ENCODE measurements at places on chromosomes 2 and 18. TPM values are rescaled to one million over a fixed set of nuclear protein-coding genes. Genes with fewer than 3 reads are reported as not detected.

Gene SAG
- total RNA-seq, result not detected

Gene FAM124B
- 4.9 TPM for total RNA-seq

Gene SPOPL
- total RNA-seq, result 26.1 TPM

Gene ANKRD29
- total RNA-seq, result 6.1 TPM

Gene RNMT
- 34.9 TPM for total RNA-seq

Gene ASXL3
- 6.1 TPM for total RNA-seq

Gene SLC39A6
- total RNA-seq, result 102 TPM

Gene REEP1
- 3.9 TPM for total RNA-seq

Gene EIF4E2
- total RNA-seq, result 50.6 TPM

Gene PARD6G
- 12.5 TPM for total RNA-seq

Gene VAMP5
- total RNA-seq, result 8.9 TPM

Gene MRPL19
- 35.0 TPM for total RNA-seq

Gene TEKT4
- not detected for total RNA-seq

Gene FBXO48
- 0.79 TPM for total RNA-seq

Gene GPR35
- total RNA-seq, result 0.99 TPM

Gene FRZB
- total RNA-seq, result 8.1 TPM

Gene NYAP2
- total RNA-seq, result 0.30 TPM

Gene IGFBP2
- 80.0 TPM for total RNA-seq

Gene WDR43
- 47.7 TPM for total RNA-seq

Gene UGT1A3
- total RNA-seq, result not detected

Gene RNF152
- total RNA-seq, result 60.2 TPM

Gene IMMT
- total RNA-seq, result 40.6 TPM

Gene RAPH1
- 24.0 TPM for total RNA-seq

Gene FOSL2
- total RNA-seq, result 62.8 TPM

Gene COQ10B
- 21.5 TPM for total RNA-seq

Gene WNT10A
- total RNA-seq, result 5.7 TPM

Gene SPC25
- 8.2 TPM for total RNA-seq

Gene C1QL2
- 0.10 TPM for total RNA-seq

Gene RPS27A
- total RNA-seq, result 964 TPM

Gene POTEJ
- total RNA-seq, result 0.10 TPM

Gene SKA1
- 4.1 TPM for total RNA-seq

Gene OTX1
- 1.1 TPM for total RNA-seq

Gene DCTN1
- 59.2 TPM for total RNA-seq

Gene KCNG3
- 0.20 TPM for total RNA-seq

Gene SCN2A
- 0.20 TPM for total RNA-seq

Gene L3MBTL4
- 17.5 TPM for total RNA-seq

Gene LRATD1
- total RNA-seq, result 27.8 TPM

Gene CXXC1
- 35.9 TPM for total RNA-seq

Gene CAPN13
- total RNA-seq, result 0.30 TPM

Gene ZBTB7C
- 6.3 TPM for total RNA-seq

Gene CYTIP
- total RNA-seq, result 8.2 TPM

Gene FBLN7
- total RNA-seq, result 4.0 TPM

Gene FZD7
- 50.2 TPM for total RNA-seq

Gene DQX1
- 0.59 TPM for total RNA-seq

Gene GPR155
- total RNA-seq, result 5.8 TPM

Gene UBXN4
- 91.2 TPM for total RNA-seq

Gene FABP1
- total RNA-seq, result not detected

Gene FEV
- total RNA-seq, result not detected

Gene STEAP3
- 3.0 TPM for total RNA-seq

Gene STPG4
- not detected for total RNA-seq

Gene SLC35F6
- total RNA-seq, result 12.4 TPM

Gene KRTCAP3
- total RNA-seq, result 2.5 TPM

Gene GPBAR1
- total RNA-seq, result 0.39 TPM

Gene CRYBA2
- not detected for total RNA-seq
